Activated CD4-positive, alpha-beta T cell treated with anti-CD3 and anti-CD28 coated beads for 24 hours (primary cell): ENCODE measurements at places on chromosomes 11 and 22.

DNA sequence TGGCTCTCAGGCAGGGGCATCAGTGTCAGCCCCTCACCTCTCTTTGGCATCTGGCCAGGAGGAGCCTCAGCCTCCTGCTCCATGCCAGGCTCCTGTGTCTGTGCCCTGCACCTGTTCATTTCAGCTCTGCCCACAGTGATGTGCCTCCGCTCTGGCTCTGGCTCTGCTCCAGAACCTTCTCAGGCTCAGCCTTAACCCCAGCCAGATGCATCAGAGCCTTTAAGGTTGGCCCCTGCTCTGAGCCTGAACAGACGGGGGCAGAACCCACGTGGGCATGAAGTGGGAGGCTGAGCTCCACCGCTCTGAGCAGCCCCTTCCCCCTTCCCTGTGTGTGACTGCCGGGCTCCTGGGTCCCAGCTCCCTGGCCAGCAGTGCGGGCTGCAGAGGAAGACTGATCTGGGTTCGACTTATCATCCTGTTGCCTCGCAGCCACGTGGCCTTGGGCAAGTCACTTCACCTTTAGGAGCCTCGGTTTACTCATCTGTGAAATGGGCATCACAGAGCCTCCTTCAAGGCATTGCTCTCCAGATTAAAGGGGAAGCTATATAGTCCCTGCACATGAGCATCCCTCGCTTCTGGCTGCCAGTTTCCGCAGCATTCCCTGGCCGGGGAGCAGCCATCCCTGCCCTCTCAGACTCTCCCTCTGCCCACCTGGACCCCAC is 44.7 kb upstream of the RTL6 start:
- no peak for DNase-seq

- no peak for DNase-seq
Observed at GRCh38 chr11:107508201-107508857, 50.7 kb upstream of the CWF19L2 start.

DNA sequence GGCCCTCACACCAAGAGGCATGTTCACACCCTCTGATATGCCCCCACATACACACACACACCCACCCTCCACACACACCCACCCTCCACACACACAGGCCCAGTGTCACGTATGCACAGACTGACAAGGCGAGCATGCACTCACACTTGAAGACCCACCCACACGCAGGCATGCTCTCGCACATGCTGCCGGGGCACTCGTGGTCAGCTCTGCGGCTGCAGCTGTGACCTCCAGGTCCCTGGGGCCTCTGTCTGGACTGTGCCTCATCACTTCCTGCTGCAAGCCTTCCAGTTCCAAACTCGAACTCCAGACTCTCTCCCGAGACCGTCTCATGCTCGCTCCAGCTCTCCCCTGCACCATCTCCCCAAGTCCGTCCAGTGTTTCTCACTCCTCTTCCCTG is 9.5 kb downstream of the DCHS1 start:
- DNase-seq, result no peak

- no peak for DNase-seq
Observed at GRCh38 chr22:31753005-31753633, 700 bp upstream of the DEPDC5 start.

- no peak for DNase-seq
Observed at GRCh38 chr11:75425422-75425821, 7.6 kb downstream of the KLHL35 start.
